G401 (cell line): ENCODE measurements at places on chromosomes 7 and 10. TPM values are rescaled to one million over a fixed set of nuclear protein-coding genes. Genes with fewer than 3 reads are reported as not detected.

GRCh38 chr7:118072893-118073674, 110.9 kb upstream of the LSM8 start:
- no peak for DNase-seq

- peak; percentile 8 for DNase-seq
Measured at GRCh38 chr10:91541481-91541880, 91.4 kb downstream of the PPP1R3C start.

FBXO24 gene
- total RNA-seq = 0.78 TPM in 1 of 2 replicates, not detected in the other

DNA sequence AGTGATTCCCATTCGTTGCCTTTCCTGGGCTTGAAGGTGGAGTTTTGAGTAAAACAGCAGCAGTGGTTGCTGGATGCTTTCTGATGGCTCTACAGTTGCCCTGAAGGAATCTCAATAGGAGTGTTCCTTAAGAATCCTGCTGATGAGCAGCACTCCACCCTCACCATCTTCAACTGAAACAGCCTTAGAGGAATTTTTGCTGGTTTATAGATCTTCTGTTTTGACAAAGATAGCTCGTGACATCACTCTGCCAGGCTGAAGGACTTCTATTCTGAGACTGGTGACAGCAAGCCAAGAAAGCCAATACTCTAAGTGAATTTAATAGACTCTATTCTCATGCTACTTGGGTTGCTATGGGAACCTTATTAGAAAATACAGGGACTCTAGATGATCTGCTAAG, 1014.7 kb downstream of the NRG3 start:
- DNase-seq = peak; percentile 1

DNA sequence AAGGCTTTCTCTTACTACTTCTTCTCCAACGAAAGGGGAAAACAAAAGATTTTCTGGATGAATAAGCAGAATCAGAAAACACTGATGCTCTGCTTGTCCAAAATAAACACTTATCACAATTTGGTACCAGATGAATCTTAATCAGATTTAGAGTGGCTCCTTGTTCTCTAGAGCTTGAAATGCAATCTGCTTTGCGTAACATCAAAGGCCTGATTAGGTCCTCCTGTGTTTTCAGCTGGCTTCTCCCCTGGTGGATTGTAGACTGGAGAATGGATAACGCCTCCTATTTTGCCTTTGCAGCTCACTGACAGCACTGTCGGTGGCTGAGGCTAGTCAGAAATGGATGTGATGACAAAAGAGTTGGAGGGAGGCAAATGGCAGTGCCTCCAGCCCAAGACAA, 91.2 kb downstream of the FAM13C start:
- no peak for DNase-seq

- no peak for DNase-seq
Measured at GRCh38 chr7:120360918-120361317, 87.9 kb downstream of the KCND2 start.

DNA sequence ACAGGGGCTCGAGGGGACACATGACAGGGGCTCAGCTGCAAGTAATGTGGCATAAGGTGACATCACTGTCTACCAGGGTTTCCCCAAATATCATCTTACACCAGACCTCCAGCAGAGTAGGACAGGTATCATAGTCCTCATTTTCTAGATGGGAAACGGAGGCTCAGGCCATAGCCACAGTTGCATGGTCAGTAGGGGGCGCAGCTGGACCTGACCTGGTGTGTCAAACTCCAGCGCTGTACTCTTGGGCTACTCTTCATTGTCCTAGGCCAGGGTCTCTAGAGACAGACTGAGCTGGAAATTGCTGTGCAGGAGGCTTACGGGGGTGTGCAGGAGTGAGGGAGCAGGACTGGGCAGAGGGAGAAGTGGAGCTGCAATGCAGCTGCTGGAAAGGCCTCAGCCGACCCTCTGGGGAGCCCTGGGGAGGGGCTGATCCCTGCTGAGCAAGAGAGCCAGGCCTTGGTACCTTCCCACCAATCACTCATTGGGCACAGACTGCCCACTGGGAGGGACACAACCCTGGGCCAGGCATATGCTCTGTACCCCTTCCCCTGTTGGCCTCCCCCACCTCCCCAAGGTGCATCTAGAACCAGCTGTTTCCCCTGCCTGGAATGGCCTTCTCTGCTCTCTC, 89.9 kb downstream of the CDH23 start:
- no peak for DNase-seq

DNA sequence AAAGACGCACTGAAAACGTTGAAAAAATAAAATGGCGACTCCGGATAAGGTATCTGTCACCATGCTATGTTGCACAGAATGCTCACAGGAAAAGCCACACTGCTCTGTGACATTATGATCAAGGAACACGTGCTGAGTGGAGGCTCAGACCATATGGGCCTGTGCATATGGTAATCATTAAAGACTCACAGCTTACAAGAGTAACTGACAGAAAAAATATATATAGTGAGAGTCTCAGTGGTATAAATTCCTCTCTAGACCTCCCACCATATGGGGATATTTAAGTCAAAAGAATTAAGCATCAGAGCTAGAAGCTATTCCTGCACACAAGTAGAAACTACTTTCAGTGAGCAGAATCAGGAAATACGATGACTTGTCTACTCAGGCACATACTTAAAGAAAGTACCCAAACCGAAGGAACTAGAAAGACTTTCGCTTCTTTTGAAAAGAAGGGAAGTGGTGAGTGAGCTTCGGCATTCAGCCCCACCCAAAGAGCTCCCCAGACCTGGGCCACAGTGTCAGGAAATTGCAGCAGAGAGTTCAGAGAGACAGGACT, 65.1 kb upstream of the MPP7 start:
- DNase-seq = peak; percentile 55

ADO gene
- 33.9 and 42.1 TPM in 2 replicates for total RNA-seq

DNA sequence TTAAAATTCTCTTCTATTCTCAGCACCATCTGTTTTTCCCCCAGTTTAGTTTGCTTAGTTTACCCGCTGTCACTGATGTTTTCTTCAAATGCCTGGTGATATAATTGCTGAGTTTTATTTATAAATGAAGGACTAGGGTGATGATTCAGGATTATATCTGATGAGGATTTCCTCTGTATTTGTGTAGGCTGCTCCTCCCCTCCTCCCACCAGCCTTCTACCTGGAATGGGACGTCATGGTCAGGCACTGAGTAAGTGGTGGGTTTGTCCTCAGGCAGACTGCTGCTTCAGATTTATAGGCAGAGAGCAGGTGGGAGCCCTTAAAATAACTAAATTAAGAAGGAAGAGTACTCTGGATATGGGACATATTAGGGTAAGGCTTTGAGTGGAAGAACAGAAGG, 35.8 kb downstream of the PALS2 start:
- DNase-seq = no peak

SLC13A1 gene
- total RNA-seq = not detected in 2 replicates
